ENCODE measurements at places on chromosomes 2 and 18.

DNA sequence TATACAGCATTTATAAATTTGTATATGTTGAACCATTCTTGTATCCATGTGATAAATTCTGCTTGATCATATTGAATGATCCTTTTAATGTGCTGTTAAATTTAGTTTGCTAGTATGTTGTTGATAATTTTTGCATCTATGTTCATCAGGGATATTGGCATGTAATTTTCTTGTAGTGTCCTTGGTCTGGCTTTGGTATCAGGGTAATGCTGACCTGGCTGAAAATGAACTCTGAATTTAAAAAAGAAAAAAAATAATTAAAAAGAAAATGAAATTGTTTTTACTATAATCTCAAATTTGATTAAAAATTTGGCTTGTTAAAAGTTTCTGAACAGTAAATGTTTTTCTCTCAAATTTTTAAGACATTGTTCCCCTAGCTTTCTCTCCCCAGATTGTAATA is 46.3 kb downstream of the RAD51AP2 start:
- no peak for DNase-seq
- no peak overlapping the region for H3K27ac ChIP-seq
- no peaks in the 10 kb centered on the region for H3K4me1 ChIP-seq
- no peaks in the 10 kb centered on the region for H3K27me3 ChIP-seq

GRCh38 chr18:13549880-13550232 is 176.5 kb downstream of the FAM210A start:
- H3K27me3 ChIP-seq, result peaks cover 99% of the 10 kb centered on the region
- no peaks in the 10 kb centered on the region for H3K4me1 ChIP-seq
- H3K27ac ChIP-seq, result no peak overlapping the region
- no peaks in the 10 kb centered on the region for H3K36me3 ChIP-seq
- DNase-seq, result no peak

DNA sequence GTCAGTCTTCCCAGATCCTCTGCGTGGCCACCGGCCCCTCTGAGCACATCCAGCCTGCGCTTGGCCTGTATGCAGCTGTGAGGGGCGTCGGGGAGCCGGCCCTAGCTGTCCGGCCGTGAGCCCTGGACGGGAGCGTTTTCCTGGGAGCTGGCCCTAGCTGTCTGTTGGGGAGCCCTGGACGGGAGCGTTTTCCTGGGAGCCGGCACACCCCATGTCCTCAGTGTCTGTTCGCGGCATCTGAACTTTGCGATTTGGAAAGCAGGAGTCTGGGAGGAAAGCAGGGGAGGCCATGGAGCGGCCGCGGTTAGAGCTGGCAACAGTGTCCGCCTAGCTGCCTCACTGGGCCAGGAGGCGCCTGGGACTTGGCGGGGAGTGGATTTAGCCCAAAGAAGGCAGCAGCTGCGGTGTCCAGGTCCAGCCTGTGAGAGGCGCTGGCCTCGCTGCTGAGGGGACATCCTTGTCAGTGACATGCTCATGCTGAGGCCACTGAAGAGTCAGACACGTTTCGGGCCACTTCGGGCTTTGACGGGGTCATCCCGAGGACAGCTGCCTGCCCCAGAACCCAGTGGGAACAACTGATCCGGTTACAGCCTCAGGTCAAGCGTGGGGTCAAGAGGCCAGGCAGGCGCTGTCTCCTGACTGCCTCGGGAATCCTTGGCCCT is 75.8 kb downstream of the KCNG2 start:
- H3K27ac ChIP-seq, result no peak overlapping the region
- H3K4me3 ChIP-seq, result no peak overlapping the region
- DNase-seq, result no peak
- no peaks in the 10 kb centered on the region for H3K36me3 ChIP-seq
- no peaks in the 10 kb centered on the region for H3K4me1 ChIP-seq

DNA sequence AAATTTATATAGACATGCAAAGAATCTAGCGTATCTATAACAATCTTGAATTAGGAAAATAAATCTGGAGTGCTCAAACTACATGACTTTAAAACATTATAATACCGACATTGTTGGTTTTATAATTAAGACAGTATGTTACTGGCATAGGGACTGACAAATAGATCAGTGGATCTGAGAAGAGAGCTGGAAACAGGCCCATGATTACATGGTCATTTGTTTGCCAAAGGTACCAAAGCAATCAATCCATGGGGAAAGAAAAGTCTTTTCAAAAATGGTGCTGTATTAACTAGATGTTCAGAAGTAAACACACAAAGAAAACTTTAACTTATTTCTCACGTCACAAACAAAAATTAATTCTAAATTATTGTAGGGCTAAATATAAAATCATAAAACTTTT is 124.2 kb downstream of the BCL2L11 start:
- H3K36me3 ChIP-seq, result no peaks in the 10 kb centered on the region
- no peak overlapping the region for H3K4me3 ChIP-seq
- H3K4me1 ChIP-seq, result no peaks in the 10 kb centered on the region
- no peaks in the 10 kb centered on the region for H3K27me3 ChIP-seq
- no peak for DNase-seq

- H3K4me1 ChIP-seq, result peaks cover 10% of the 10 kb centered on the region
- H3K27ac ChIP-seq, result no peak overlapping the region
- H3K27me3 ChIP-seq, result no peaks in the 10 kb centered on the region
- H3K4me3 ChIP-seq, result no peak overlapping the region
- H3K36me3 ChIP-seq, result no peaks in the 10 kb centered on the region
Observed at GRCh38 chr2:12027136-12027535, 280.7 kb downstream of the LPIN1 start.

DNA sequence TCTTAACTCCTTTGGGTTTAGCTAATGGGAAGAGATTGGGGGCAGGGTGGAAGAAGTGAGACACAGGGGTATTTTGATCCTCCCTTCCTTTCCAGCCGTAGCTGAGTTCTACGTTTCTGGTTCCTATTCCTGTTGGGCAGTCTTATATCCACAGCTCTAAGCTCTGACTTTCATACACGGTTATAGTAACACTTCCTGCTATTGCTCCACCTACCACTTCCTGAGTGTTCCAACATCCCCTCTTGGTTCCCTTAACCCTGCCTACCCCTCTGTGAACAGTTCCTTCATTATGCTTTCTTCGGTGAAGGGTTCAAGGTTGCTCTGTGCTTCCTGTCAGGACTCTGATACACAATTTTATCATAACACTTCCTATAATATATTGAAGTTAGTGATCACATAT is 205.1 kb downstream of the DNAH7 start:
- H3K4me1 ChIP-seq, result no peaks in the 10 kb centered on the region
- H3K4me3 ChIP-seq, result no peak overlapping the region
- no peaks in the 10 kb centered on the region for H3K36me3 ChIP-seq
- H3K27me3 ChIP-seq, result no peaks in the 10 kb centered on the region

GRCh38 chr18:907885-908757 is 3.5 kb downstream of the ADCYAP1 start:
- H3K36me3 ChIP-seq, result no peaks in the 10 kb centered on the region
- H3K27ac ChIP-seq, result no peak overlapping the region
- no peaks in the 10 kb centered on the region for H3K27me3 ChIP-seq
- DNase-seq, result no peak
- no peak overlapping the region for H3K4me3 ChIP-seq

DNA sequence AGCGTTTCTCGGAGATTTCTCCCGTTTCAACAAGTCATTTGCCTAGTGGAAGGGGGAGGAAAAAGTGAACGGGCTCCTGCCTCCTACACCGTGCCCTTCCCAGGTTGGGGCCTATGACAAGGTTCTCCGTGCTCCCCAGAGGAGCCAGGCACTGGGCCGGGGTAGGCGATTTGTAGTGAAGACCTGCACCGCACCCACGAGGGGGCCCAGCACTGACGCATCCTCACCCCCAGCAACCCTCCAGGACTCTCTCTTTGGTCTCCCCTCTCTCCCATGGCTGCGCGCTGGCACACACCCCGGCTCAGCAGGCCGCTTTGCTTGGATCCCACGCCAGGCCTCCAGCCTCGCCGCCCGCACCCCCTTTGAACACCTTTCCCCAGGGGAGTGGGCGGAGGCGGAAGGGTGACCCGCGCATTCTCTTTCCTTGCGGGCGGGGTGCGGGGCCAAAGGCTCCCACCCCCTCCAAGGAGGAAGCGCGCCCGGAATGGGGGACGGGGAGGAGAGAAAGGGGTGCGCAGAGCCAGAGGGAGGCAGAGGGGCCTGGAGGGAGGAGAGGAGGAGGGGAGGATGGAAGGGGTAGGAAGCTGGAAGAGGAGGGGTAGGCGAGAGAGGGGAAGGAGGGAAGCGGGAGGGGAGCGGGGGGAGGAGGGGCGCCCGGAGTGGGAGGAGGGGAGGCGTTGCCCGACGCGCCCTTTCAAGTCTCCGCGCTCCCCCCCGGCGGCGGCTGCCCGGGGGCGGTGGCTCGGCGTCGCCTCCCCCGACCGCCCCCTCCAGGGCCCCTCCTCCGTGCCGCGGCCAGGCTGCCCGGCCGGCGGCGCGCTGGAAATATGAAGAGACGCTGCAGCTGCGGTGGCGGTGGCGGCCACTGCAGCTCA is at the start of gene APCDD1:
TSS of gene APCDD1 (plus strand) at position 830 of the 875 bp plus-strand sequence. CDS start 347 bp downstream, outside the sequence.
- H3K27ac ChIP-seq, result no peak within 1 kb of the TSS
- no peaks in the 10 kb centered on the region for H3K36me3 ChIP-seq
- DNase-seq, result no peak
- no peaks in the 10 kb centered on the region for H3K4me1 ChIP-seq

- no peak overlapping the region for H3K4me3 ChIP-seq
- DNase-seq, result no peak
- H3K4me1 ChIP-seq, result no peaks in the 10 kb centered on the region
- H3K27me3 ChIP-seq, result no peaks in the 10 kb centered on the region
- H3K36me3 ChIP-seq, result no peaks in the 10 kb centered on the region
Observed at GRCh38 chr18:79315596-79315995, 80.1 kb upstream of the NFATC1 start.

Data from PC-9 (cell line).